Neuronal stem cell (in vitro differentiated cells): ENCODE measurements at places on chromosomes 12 and 14.

DNA sequence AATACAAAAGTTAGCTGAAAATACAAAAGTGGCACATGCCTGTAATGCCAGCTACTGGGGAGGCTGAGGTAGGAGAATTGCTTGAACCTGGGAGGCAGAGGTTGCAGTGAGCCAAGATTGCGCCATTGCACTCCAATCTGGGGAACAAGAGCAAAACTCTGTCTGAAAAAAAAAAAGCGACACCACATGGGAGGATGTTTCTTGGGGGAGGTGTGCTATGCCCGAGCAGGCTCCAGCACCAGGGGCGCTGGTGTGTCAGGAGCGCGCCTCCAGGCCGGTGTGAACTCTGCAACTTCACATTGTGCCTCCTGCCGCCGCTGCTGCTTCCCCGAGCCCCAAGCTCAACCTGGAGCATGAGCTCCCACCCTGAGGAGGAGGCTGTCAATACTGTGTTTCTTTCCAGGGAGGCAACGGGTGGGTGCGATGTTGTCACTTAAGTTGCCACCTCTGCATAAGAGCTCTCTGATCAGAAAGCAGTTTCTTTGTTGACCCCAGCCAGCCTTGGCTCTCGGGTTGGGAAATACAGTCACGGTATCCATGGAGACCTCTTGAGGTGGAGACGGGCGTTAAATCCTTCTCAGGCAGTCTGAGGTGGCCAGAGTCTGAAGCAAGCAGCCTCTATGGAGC lies 18.9 kb downstream of the DEGS2 start:
- peak; percentile 38 for DNase-seq

- DNase-seq: no peak
Measured at GRCh38 chr12:132413931-132414588, 75.9 kb upstream of the FBRSL1 start.

GRCh38 chr12:90280564-90281058 lies 572.0 kb upstream of the ATP2B1 start:
- no peak for DNase-seq

GRCh38 chr14:77989441-77989991 lies 180.7 kb upstream of the NRXN3 start:
- no peak for DNase-seq

- DNase-seq: no peak
Measured at GRCh38 chr12:74641694-74642093, 104.1 kb downstream of the ATXN7L3B start.

DNA sequence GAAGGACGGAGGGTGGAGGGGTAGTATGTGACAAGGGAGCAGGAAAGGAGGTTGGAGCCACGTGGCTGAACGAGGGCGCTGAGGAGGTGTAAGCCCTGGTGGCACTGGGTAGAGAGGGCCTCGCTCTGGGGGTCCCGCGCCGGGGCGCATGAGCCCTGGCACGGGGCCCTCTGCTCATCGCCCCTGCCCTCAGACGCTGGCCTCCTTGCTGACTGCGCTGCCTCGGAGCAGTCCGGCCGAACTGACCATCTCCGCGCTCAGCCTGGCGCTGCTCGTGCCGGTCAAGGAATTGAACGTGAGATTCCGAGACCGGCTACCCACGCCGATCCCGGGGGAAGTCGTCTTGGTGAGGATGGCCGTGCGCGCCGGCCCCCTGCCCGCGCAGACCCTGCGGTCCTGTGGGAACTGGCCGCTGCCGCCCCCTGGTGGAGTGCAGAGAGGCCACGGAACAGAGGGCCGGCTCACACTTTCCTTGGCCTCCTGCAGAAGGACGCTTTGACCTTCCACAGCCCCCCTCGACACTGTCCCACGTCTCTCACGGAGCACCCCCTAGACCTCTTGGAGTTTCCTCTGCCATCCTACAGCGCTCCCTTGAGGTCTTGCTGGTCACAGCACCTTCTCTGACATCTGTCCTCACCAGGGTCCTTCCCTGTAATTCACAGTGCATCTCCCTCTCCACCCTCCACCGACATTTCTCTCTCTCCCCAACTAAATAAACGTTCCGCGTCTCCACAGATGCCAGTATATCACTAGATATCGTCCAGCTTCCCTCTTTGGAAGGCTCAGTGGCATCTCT lies 10.5 kb downstream of the ARHGEF25 start:
- DNase-seq: no peak

DNA sequence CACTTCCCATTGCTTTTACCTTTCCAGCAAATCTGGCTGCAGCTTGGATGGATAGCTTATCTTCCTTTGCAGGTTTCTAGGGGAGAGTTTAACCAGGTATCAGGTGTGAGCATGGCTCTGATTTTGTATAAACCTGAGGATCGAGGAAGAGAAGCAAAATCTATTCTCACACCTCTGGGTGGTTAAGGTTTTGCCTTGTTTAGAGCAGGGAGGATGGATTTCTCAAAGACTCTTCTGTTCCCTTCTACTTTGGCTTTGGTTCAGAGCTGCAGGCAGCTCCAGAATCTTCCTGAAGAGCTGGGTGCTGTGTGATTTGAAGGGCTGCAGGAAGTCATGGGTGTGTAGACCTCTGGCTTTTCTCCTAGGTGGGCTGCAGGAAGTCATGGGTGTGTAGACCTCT lies 1.7 kb downstream of the JDP2 start:
- DNase-seq: no peak

- peak; percentile 12 for DNase-seq
Measured at GRCh38 chr14:99199846-99200653, 71.9 kb downstream of the BCL11B start.

- no peak for DNase-seq
Measured at GRCh38 chr12:64611341-64612284, 1.3 kb downstream of the RASSF3 start.

DNA sequence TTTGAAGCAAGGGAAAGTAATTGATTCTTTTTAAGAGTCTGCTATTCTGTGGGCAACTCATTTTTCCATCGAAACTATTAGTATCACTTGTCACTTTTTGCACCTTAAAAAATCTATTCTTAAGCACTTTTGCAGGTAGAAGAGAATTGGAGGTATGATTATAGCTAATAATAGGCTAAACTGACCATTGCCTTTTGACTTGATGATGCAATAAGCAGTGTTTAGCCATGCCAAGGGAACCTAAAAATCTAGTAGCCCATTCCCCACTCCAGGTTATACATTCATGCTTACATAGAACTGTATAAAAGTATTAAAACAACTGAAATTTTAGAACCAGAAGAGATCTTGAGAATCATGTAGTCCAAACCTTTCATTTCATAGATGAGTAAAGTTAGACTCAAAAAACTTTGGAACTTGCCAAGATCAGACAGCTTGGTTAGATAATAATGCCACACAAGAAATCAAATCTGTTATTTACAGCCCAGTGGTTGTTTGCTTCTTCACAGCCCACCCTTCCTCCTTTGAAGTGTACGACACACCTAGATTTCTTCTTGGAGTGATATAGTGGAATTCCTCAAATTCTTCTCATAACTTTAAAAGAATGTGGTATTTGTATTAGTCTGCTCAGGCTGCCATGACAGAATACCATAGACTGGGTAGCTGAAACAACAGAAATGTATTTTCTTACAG lies 21.7 kb upstream of the GARIN2 start:
- DNase-seq: no peak

GRCh38 chr12:97757481-97758193 lies 295.0 kb downstream of the RMST start:
- no peak for DNase-seq

DNA sequence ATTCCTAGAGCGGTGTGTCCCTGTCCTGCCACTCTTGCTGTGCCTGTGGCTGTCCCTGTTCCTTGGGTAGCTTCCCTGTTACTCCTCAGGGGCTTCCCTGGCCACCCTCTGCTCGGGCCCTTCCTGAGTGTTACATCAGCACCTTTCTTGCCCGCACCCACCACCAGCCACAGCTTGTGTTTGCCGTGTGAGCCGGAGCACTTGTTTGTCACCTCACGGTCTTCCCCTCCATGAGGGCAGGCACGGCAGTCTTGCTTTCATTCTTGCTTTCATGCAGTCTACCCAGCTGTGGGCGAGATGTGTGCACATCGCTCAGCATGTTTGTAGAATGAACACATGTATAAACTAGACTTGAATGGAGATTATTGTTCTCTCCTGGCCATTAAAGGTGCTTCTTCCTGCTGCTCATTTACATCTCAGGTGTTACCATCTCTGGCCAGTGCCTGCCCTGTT lies 42.0 kb downstream of the TRAF3 start:
- DNase-seq: no peak

DNA sequence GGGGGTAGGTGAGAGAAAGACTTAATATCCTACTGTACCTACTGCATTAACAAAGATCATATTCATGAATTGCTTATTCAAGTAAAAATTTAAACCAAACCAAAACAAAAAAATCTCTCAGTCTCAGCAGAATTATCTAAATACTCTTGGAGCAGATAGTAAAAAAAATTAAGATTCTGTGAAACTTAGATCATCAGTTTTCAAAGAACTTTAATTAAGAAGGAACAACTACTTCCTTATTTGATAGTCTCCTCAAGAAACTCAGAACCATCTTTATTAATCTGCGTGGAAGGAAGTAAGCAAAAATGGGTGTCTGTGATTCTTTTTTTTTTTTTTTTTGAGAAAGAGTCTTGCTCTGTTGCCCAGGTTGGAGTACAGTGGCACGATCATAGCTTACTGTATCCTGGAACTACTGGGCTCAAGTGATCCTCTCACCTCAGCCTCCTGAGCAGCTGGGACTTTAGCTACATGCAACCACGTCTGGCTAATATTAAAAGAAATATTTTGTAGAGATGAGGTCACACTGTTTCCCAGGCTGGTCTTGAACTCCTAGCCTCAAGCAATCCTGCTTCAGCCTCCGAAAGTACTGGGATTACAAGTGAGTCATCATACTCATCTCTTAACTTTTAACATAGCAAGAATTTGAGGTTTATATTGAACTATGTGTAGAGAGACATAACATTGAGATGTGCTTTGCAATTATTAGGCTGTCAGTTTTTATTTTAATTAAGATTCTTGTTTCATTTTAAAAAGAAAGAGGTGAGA lies 37.4 kb downstream of the GAS2L3 start:
- no peak for DNase-seq

- no peak for DNase-seq
Measured at GRCh38 chr12:118326991-118327390, 45.7 kb downstream of the TAOK3 start.

DNA sequence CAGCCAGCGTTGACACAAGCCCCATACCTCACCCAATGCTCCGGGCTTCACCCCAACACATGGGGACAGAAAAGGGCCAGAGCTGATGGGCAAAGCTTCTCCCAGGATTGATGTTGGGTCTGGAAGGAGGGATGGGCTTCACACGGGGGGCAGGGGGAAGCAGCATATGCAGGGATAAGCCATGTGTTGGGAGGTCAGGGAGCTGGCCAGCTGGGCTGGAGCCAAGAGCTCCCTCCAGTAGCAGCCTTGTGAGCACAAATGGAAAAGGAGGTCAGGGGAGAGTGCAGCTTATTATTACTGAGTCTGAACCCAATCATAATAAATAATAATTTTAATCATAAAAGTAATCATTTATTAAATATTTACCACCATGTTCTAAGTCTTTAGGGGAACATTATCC lies 9.3 kb downstream of the PLEKHD1 start:
- no peak for DNase-seq

DNA sequence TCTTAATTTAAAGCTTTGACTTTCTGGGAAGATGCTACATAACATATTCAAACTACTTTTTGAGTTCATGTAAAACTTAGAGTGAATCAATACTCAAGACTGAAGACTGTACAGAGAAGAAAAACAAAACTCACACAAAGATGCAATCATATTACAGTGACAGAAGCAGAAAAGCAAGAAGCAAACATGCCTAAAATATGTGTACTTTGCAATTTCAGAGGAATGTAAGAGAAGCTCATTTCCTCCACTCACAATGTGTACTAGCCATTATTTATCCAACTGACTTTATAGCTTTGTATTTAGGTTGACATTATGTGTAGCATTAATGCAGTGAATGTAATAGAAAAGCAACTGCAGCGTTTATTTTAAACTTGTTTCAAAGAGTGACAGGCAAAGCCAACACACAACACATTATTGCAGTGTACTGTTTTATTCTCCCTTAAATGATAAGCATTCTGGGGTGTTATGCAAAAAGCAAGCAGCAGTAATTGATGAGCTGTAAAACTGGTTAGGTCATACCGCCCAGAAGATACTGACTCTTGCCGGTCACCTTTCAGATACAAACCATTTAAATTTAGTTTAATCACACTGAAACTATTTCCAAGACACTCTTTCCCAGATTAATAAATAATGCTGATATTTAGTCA lies 88.2 kb upstream of the PAWR start:
- DNase-seq: no peak

DNA sequence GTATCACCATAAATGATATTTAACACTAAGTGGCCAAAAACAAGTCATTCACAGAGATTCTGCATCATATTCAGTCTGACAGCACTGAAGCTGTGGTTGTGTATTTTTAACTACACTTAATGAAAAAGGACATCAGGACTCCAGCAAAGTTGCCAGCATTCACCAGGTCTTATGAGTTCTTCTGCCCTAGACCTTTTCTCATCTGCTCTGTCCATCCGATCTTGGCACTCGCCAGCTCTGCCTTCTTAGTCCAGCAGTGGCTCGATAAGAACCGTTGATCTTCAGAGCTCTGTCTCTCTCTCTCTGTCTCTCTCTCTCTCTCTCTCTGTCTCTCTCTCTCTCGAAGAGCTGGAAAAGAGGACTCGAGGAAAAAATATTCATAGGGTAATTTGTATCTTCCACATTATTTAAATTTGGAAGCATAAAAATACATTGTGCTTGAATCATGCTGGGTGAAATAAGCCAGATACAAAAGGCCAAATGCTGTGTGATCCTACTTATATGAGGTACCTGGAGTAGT lies 232.2 kb downstream of the FBXL14 start:
- DNase-seq: no peak
